Activated T-helper 1 cell treated with anti-CD3 and anti-CD28 coated beads, Interleukin-2, amount 50 U/mL, for 16 hours (primary cell): ENCODE measurements at places on chromosomes 3 and 15.

GRCh38 chr3:170697908-170698307, 112.0 kb upstream of the SLC7A14 start:
- no peak for DNase-seq

DNA sequence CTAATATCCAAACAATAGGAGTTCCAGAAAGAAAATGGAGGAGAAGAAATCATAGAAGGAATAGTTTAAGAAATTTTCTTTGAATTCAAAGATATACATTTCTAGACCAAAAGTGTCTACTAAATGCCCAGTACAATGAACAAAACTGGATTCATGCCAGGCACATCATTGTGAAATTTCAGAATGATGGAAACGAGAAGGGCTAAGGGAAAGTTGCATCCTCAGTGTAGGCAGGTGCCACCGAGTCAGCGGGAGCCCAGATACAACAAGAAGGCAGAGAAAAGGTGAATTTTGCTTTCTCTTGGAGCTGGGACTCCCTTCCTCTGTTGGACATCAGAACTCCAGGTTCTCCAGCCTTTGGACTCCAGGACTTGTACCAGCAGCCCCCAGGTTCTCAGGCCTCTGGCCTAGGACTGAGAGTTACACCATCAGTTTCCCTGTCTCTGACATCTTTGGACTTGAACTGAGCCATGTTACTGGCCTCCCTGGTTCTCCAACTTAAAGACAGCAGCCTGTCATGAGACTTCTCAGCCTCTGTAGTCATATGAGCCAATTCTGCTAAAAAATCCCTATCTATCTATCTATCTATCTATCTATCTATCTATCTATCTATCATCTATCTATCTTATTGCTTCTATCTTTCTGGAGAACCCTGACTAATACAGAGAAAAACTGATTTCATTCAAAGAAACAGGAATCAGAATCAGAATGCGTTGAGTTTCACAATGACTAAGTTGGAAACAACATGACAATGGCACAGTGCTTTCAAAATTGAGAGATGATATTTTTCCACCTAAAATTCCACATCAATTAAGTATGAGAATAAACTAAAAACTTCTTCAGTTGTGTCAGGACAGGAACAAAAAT, 207.7 kb downstream of the FAM43A start:
- no peak for DNase-seq

DNA sequence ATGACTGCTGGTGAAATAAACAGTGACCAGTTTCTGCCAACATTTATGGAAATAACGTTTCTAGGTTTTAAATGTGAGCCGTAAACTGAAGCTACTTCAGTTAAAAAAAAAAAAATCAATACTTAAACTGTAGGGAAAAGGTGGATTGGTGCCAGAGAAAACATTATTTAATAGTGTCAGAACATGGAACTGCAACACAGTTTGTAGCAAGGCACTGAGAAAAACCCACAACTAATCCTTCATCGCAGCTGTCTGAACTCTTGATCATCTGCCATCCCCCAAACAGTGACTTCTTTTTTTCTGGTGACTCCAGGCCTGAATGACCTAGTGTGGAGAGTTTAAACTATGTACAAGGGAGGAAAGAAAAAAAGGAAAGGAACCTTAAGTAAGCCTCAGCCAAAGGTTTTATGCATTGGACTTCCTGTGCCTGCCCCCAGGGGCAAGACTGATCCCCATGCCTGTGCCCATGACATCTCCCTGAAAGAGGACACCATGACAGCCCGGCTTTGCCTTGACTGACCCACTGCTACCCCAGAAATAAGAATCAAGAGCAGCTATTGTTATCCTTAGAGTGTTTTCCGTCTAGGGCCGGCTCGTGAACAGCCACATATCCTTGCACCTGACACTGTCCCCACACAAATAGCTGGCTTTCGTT, 33.1 kb downstream of the CRTAP start:
- DNase-seq: no peak

DNA sequence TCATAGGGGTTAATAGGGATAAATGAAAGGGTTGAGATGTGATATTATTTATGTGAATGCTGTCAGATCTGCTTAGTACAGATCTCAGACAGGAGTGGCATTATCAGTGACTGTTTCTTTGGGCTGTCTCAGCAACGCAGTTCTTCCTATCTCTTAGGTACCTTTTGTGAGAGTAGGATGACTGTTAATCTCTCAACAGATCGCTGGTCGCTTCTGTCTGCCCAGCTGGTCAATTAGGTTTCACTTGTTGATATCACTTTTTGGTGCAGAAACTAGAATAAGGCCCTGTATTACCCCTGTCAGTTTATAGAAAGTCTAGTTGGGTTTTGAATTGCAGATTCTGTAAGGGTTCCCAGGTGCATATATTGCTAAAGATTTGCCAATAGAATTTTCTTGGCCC, 16.5 kb downstream of the DIS3L start:
- no peak for DNase-seq

DNA sequence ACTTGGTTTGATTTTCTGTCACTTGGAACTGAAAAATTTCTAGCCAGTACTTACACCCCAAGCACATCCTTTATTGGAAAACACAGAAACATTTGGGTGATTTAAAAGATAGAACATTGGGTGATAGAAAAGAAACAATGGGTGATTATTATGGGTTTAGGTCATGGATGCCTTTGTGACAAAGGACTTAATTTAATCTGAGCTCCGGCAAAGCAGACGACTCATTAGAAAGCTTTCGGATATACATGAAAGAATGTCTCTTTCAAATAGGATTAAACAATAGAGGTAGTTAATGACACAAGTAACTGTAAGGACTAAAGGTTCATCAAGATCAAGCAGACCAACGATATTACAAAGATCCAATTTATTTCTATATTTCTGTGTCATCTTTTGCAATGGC, 37.3 kb upstream of the CNTN4 start:
- DNase-seq: no peak

GRCh38 chr15:88604381-88605188, 16.6 kb upstream of the AEN start:
- DNase-seq: no peak

DNA sequence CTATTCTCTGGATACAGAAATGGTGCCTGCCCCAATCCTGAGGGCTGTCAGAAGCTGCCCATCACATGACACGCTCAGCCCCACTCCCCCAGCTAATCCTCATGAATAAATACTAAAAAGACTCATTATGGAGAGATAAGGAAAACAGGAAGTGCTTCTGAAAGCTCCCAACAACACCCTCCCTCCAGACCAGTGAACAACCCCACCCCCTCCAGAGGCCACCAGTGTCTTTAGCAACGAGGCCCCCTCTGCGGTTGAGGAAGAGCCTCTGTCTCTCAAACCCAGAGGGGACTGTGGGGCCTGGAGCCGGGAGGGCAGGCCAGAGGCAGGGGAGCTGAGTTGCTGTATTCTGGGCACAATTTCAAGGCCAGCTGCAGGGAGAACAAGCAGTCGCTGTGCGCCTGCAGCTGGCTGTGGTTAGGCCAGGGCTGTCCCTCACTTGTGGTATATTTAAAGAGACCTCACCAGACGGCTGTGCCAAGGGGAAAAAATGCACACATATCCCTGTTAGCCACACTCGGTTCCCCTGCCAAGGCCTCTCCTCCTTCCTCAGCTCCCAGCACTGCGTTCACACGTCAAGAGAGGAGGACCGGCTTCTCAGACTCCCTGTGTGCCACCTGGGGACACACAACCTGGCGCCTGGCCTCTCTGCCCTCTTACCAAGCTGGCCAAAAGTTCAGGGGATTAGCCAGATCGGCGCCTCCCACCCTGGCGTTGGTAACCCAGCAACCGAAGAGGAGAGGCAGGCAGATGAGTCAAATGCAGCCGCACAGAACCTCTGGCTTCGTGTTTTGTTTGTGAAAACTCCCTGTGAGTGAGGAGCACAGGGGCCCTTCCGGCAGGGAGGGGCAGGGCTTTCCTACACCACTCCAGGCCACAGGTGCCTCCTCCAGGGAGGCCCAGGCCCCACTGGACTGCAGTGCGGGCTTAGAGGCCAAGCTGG, 101.2 kb upstream of the ETV5 start:
- DNase-seq: no peak

- DNase-seq: peak; percentile 6
Measured at GRCh38 chr15:77634266-77634962, 1.7 kb upstream of the LINGO1 start.

GRCh38 chr15:35481992-35482391, 64.0 kb downstream of the DPH6 start:
- no peak for DNase-seq

- no peak for DNase-seq
Measured at GRCh38 chr3:110193074-110193473, 855.7 kb upstream of the DPPA4 start.

GRCh38 chr3:36538136-36538749, 157.9 kb downstream of the STAC start:
- DNase-seq: no peak

GRCh38 chr3:61358364-61358763, 107.1 kb upstream of the FHIT start:
- no peak for DNase-seq

DNA sequence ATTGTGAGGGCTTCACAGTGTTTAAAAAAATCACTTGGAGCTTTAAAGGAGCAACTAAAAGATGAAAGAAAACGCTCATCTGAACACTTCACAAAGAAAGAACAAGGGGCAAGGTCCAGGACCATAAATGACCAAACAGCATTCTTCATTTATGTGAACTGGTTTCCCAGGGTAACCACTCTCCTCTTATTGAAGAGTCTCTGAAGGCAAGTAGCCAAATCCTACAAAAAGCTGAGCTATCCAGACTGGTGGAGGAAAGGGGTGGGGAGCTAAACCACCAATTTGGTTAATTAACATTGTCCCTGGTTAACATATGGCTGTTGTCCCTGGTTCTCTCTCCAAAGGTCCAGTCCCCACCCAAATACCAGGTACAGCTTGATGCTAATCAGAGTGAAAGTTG, 58.1 kb downstream of the OSBPL10 start:
- DNase-seq: no peak

GRCh38 chr15:40458495-40459371, 12.1 kb upstream of the CHST14 start:
- DNase-seq: no peak

DNA sequence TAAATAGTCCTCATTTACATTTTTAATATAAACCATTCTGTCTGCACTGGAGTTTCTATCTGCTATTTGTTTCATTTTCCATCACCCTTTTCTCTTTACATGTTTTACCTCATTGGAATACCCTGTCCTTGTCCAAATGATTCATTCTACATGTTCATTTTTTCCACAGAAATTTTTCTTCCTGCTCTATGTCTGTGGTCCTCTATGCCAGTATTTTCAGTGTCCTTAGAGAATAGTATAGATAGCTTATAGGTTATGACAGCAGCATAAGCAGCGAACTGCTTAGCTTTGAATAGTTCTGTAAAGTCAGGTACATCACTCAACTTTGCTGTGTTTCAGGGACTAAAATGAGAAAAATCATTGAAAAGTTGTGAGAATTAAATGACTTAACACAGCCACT, 742.3 kb upstream of the CBLB start:
- no peak for DNase-seq

DNA sequence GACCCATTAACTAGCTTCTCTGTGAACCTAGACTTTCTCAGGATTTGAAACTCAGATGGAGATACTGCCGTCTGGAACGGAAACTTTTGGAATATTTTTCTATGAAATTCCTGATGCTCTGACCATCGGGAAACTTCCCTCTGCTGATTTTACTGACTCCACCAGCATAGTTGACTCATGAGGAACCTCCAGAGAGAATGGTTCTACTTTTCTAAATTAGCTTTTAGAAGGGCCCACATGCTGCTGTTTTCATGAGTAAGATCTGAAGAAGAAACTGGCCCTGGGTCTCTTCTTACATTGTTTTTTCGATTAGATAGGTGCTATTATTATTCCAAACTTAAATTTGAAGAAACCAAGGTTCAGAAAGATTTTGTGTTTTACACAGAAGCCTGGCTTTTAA, 326.3 kb upstream of the NR2E3 start:
- no peak for DNase-seq

DNA sequence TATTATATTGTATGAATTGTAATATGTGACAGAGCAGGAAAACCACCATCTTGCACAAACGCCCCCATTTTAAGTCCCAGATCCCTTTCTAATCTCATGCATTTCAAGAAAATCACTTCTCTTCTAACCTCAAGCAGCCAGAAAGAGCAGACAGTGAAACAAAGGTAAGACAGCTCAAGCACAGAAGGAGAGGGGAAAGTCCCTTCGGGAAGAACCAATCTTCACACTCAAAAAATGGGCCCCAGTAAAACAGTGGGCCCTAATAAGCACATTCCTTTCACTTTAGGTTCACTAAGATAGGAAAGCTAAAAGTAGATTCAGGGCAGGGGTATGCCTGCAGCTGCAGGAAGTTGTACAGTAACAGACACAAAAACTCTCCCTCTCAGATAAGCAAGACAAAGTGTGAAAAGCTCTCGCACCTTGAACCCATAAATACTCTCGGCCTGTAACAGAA, 1268.7 kb downstream of the SI start:
- no peak for DNase-seq

DNA sequence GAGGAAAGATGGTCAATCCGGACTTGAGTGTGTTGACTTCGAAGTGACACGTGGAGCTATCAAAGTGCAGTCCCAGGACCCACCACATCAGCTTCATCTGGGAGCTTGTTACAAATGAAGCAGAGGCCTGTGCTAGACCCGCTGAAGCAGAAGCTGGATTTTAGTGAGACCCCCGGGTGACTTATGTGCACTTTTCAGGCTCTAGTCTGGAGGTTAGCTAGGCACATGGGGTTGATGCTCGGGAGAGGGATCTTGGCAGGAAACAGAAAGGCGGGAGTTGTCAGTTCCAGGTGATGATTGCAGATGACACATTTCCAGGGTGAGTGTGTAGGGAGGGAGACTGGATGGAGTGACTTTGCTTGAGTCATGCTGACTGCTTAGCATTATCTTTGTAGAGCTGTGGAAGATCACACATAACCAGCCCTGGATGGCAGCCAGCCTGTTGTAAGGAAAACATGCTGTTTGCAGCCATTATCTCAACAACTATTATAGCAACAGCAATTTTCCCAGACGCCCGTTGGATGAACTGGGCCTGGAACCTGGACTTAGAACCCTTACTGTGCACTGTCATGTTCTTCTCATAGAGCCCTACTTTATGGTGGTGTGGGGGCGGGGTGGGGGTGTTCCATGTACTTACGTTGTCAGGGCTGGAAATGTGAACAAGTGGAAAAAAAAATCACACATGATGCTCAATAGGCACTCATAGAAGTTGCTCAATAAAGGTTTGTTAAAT, 122.4 kb downstream of the THSD4 start:
- DNase-seq: no peak

DNA sequence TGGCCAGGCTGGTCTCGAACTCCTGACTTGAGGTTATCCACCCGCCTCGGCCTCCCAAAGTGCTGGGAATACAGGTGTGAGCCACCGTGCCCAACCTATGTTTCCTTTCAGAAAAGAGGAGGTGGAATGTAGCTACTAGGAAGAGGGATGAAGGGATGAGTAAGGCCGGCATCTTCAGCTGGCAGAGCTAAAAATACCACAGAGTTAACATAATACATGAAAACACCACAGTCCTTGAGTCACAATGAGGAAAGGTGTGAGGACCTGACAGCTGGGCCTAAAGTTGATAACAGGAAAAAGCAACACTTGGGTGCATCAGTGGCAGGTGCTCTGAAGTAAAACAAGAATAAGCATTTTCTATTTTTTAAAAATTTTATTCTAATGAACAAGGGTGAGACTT, 392.2 kb downstream of the DIPK2A start:
- no peak for DNase-seq
